ENCODE measurements at places on chromosomes 7 and 10. TPM values are rescaled to one million over a fixed set of nuclear protein-coding genes. Genes with fewer than 3 reads are reported as not detected.

Gene LRRC72
- not detected for total RNA-seq

DNA sequence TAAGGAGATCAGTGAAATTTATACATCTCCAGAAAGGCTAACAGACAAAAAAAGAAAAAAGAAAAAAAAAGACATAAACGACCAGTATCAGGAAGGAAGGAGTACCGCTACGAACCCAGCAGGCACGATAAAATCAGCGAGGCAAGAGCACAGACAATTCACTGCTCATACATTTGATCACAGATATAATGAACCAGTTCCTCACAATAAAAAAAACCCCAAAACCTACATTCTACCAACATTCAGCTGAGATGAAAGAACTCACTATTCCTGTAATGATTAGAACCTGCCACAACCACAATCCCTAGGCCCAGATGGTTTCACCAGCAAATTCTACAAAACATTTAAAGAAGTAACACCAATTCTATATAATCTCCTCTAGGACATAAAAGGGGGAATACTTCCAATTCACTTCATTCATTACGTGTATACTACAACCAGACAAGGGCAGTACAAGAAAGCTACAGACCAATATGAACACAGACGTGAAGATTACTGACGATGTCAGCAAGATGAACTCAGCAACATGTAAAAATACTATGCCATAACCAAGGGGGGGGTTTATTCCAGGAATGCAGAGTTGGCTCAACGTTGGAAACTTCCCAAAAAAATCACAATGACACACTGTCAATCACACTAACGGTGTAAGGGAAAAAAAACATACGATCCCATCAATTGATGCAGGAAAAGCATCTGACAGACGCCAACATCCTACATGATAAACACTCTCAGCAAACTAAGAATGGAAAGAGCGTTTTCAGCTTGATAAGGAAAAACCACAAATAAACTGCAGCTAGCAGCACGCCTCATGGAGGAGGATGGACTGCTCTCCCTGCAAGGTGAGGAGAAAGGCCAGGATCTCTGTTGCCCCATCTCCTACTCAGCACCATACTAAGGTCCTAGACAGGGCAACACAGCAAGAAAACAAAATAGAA, 256.2 kb downstream of the ELFN1 start:
- no peak overlapping the region for H3K4me3 ChIP-seq
- no peak for DNase-seq
- H3K4me1 ChIP-seq = peaks cover 19% of the 10 kb centered on the region
- H3K36me3 ChIP-seq = no peaks in the 10 kb centered on the region

- no peak overlapping the region for H3K4me3 ChIP-seq
- no peak overlapping the region for H3K27ac ChIP-seq
- DNase-seq = no peak
Observed at GRCh38 chr7:138595454-138595853, 105.7 kb downstream of the SVOPL start.

Gene BHLHA15
- total RNA-seq = not detected

DNA sequence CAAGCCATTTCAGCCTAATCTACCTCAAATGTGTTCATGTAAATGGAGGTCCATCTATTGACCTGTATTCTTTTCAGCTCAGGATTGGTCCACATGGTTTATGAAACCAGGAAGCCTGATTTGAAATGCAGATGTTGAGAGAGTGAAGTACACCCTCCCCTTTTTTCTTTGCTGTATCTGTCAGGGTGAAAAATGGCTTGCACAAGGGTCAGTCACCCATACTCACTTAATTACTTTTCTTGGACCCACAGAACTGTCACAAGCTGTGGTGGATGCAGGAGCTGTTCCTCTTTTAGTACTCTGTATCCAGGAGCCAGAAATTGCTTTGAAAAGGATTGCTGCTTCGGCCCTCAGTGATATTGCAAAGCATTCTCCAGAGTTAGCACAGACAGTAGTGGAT, 41.2 kb downstream of the SPAG6 start:
- no peak overlapping the region for H3K27ac ChIP-seq
- no peaks in the 10 kb centered on the region for H3K36me3 ChIP-seq

DNA sequence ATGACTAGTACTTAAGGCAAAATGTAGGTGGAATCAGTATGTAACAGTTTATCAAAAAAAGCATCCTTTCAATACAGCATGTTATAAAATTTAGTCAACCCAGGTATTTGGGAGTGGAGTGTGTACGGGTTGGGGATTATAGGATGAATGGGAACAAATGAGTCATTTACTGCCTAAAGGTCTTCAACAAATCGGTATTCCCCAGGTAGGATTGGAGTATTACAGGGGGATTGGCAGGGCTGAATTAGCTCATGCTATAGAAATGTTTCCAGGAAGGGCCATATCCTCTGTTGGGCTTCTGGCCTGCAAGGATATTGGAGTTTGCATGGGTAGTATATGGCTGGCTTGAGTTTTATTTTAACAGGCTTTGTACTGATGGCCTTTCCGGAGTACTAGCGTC, 723.7 kb downstream of the SORCS1 start:
- no peak for DNase-seq
- H3K4me3 ChIP-seq = no peak overlapping the region
- H3K36me3 ChIP-seq = no peaks in the 10 kb centered on the region
- H3K4me1 ChIP-seq = no peaks in the 10 kb centered on the region

Gene SLC39A12
- not detected for total RNA-seq

Gene SGCE
- total RNA-seq = 64.4 TPM

DNA sequence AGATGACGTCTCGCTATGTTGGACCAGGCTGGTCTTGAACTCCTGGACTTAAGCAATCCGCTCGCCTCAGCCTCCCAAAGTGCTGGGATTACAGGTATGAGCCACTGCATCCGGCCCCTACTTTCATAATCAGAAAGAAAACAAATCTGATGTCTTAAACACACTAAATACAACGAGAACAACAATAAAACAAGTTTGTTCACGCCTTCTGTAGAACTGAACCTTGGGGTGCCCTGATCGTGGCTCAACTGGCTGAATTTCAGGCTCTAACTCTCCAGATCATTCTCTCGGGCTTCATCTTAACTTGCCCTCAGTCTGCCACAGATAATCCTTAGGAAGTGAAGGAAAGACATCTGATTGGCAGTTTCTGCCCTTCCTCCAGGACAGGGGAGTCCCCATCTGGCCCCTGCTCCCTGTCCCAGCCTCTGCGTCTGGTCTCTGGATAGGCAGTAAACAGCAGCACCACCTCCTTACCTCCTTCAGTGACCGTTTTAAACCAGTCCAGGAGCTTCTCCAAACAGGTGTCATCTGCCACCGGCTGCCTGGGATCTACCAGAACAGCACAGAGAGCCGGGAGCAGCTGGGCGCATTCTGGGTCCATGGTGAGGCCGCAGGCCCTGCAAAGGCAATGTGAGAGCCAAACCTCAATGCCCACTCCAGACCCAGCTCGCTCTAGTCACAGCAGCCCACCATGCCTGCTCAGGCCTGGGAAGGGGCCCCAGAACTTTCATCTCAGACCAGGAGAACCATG, 1.3 kb downstream of the BRAT1 start:
- peaks cover 5% of the 10 kb centered on the region for H3K4me1 ChIP-seq
- DNase-seq = peak; percentile 47
- H3K4me3 ChIP-seq = peak overlapping the region; percentile 80
- peaks cover 3% of the 10 kb centered on the region for H3K27me3 ChIP-seq

Gene FAM25G
- total RNA-seq = not detected

GRCh38 chr10:110820321-110820814, 51.4 kb upstream of the PDCD4 start:
- no peaks in the 10 kb centered on the region for H3K36me3 ChIP-seq
- H3K4me3 ChIP-seq = peak overlapping the region; percentile 16
- peaks cover 10% of the 10 kb centered on the region for H3K27me3 ChIP-seq
- peaks cover 51% of the 10 kb centered on the region for H3K4me1 ChIP-seq
- no peak for DNase-seq
- peak overlapping the region; percentile 35 for H3K27ac ChIP-seq

Gene ITGA8
- total RNA-seq = 0.93 TPM

GRCh38 chr10:7577176-7577575, 89.6 kb downstream of the ITIH5 start:
- H3K4me1 ChIP-seq = no peaks in the 10 kb centered on the region
- H3K36me3 ChIP-seq = no peaks in the 10 kb centered on the region
- DNase-seq = no peak
- H3K4me3 ChIP-seq = no peak overlapping the region
- no peak overlapping the region for H3K27ac ChIP-seq
- no peaks in the 10 kb centered on the region for H3K27me3 ChIP-seq

Gene UPK3BL1
- 21.9 TPM for total RNA-seq

DNA sequence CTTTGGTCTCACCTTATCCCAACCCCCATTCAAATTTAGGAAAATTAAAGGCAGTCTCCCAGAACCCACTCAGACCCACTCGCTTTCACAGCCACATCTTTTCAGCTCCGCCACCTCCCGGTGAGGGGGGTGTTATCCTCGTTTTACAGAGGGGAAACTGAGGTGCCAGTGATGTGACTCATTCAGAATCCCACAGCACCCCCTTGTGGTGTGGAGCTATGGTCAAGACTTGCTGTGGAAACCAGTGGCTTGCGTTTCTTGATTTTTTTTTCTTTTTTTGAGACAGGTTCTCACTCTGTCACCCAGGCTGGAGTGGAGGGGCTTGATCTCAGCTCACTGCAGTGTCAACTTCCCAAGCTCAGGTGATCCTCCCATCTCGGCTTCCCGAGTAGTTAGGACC, 27.6 kb downstream of the SLC35G1 start:
- H3K4me3 ChIP-seq = no peak overlapping the region
- DNase-seq = peak; percentile 20
- H3K36me3 ChIP-seq = peaks cover 1% of the 10 kb centered on the region
- no peaks in the 10 kb centered on the region for H3K4me1 ChIP-seq
- no peak overlapping the region for H3K27ac ChIP-seq

GRCh38 chr10:78574547-78574946, 494.2 kb upstream of the ZMIZ1 start:
- H3K27me3 ChIP-seq = peaks cover 5% of the 10 kb centered on the region
- no peak for DNase-seq

DNA sequence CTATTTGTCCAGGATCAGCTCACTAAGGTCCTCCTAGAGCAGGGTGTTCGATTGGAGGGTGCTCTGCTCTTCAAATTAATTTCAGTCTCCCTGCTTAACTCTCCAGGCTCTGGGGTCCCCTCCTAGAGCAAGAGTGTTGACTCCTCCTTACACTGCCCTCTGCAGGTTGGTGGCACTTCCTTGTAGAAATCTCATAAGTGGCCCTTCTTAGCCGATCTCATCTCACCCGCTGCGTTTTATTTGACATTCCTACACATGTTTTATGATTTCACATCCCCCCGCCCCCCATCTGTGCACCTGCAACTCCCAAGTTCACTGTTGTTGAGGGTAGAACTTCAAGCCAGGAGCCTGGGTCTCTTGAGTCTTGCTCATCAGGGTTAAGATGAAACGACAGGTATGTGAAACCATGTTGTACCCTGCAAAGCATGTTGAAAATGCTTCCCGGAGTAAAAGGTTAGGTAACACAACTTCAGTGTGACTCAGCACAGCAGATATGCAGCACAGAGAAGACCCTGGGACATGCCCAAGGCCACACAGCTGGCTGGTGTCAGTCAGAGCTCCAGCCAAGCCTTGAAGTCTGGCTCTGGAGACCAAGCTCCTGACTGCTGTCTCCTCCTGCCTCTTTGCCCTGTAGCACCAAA, 171.2 kb downstream of the PRKAG2 start:
- H3K36me3 ChIP-seq = no peaks in the 10 kb centered on the region
- H3K27me3 ChIP-seq = peaks cover 14% of the 10 kb centered on the region
- no peak for DNase-seq
- peak overlapping the region; percentile 85 for H3K27ac ChIP-seq
- peaks cover 21% of the 10 kb centered on the region for H3K4me1 ChIP-seq

Gene DPYSL4
- total RNA-seq = 402 TPM

- H3K36me3 ChIP-seq = no peaks in the 10 kb centered on the region
- no peak overlapping the region for H3K4me3 ChIP-seq
- no peaks in the 10 kb centered on the region for H3K27me3 ChIP-seq
Observed at GRCh38 chr7:27941522-27941921, 201.6 kb downstream of the TAX1BP1 start.

DNA sequence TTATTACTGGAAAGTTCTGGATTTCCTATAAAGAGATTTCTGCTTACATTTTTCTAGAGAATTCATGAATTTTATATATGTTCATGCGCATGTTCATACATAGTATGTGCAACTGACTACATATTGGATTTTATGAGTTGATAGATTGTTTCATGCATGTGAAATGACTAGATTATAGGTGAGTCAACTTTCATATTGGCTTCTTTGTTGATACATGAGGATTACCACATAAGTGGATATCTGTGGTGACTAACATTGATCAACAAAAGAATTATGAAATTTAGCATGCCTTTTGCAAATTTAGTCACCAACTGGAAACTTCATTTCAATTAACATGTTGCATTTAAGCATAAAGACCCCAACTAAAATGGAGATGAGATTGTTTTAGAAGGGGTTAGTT, 99.0 kb downstream of the GNAT3 start:
- DNase-seq = no peak
- no peak overlapping the region for H3K4me3 ChIP-seq
- H3K36me3 ChIP-seq = no peaks in the 10 kb centered on the region
- peaks cover 20% of the 10 kb centered on the region for H3K4me1 ChIP-seq
- H3K27me3 ChIP-seq = peaks cover 4% of the 10 kb centered on the region

Gene ADAMTS14
- 29.8 TPM for total RNA-seq

DNA sequence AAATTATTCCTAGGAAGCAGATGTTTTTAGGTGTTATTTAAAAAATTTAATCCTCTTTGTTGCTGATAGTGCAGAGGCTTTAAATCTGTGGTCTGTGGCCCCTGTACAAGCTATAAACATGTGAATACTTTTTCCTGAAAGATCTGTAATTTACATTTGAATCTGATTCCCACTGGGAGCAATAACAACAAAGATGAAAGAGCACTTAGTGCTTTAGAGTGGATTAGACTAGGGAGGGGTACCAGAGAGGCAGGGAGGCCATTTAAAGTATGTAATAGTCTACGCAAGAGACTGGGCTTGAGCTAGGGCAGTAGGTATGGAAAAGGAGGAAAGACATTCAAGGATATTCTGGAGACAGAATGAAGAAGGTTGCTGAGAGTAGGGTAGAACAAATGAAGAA, 19.1 kb downstream of the BTRC start:
- H3K4me3 ChIP-seq = no peak overlapping the region
- no peaks in the 10 kb centered on the region for H3K27me3 ChIP-seq
- H3K36me3 ChIP-seq = peaks cover 6% of the 10 kb centered on the region

All from glutamatergic neuron (in vitro differentiated cells).